Effector CD8-positive, alpha-beta T cell (primary cell): ENCODE measurements at places on chromosomes 4 and X.

DNA sequence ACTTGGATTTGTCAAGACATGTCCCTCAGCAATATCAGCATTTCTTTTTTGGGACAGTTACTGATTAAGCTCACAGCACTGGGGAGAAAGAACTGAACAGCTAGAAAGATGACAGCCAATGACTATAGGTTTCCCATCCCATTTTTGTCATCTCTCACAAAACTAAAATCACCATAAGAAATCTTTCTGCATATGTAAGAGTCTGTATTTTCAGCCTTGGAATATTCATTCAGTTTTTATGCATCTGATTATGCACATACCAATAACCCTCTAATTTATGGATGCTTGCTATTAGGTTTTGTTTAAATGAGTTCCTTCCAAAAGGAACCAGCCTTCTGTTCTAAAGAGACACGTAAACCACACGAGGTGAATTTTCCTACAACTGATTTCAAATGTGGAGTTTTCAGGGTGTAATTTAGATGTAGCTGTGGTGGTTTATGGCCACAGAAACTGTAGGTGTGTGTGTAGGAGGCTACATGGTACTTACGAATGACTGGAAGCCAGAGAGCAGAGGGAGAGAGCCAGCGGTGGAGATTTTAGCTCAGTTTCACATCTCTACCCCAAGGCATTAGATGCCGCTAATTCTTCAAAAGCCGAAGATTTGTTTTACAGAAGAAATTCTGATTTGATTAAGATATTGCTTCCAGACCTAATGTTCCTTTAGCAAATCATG, 55.3 kb downstream of the AFF2 start:
- no peak for DNase-seq

GRCh38 chrX:40318076-40318475, 220.3 kb upstream of the BCOR start:
- no peak for DNase-seq

DNA sequence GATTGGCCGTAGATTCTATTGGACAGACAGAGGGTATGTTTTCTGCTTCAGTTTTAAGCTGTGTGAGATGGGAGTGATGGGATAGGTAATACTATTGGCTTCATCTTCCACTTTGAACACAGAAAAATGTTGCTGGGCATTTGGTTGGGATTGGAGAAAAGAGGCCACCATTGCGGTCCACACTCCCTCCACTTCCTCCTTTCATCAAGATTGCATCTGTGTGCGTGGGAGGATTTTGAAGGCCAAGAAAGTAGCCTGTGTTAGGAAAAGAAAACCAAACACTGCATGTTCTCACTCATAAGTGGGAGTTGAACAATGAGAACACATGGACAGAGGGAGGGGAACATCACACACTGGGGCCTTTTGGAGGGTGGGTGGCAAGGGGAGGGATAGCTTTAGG, 56.4 kb downstream of the EGF start:
- DNase-seq: no peak

GRCh38 chr4:1799387-1800375, 6.6 kb downstream of the FGFR3 start:
- no peak for DNase-seq

DNA sequence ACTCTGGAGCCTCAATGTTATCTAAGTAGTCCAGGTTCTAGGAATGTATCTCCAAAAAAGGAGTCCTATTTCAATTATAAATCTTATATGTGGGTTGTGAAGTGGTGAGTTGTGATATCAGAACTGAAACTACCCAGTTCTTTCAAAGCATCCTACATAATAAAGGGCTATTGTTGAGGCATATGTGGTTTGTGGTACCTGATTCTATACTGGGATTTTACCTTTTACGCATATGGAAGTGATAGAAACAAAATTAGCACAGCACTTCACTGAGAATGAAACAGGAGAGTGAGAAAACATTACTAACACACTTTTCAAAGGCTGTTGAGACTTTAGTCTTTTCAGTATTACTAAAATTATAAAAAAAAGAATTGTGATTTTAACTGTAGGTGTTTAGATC, 417.7 kb upstream of the GALNT7 start:
- no peak for DNase-seq

DNA sequence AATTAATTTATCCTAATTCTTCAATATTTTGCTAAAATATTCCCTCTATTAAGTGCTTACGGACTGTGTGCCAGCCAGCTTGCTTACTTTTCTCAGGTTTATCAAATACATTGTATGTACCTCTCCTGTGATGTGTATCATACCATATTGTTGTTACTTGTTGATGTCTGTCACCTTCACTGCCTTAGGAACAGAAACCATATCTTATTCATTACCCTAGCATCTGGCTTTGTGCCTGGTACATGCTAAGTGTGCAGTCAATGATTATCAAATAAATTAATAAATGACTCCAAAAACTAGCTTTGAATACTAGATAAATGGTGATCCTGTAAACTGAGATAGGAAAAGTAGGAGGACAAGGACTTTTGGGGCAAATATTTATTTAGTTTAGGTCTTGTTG, 6.9 kb downstream of the CLCN3 start:
- no peak for DNase-seq
